ENCODE measurements at places on chromosomes 6 and 20. TPM values are rescaled to one million over a fixed set of nuclear protein-coding genes. Genes with fewer than 3 reads are reported as not detected.

- no peak for DNase-seq
Observed at GRCh38 chr20:48839154-48839917, 11.5 kb upstream of the PREX1 start.

DNA sequence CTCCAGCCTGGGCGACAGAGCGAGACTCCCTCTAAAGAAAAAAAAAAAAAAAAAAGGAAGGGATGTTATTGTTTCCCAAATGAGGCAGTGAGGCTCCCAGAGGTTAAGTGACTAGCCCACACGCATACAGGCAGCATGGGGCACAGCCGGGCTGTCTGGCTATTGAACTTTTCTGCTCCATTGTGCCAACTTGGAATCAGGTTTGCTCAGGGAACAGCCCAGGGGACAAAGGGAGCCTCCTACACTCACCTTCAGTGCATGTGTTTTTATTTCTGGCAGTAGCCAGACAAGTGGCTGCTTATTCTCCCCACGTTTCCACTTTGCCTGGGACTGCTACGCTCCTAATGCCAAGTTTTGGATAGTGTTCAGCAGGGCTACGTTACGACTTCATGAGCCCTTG lies 10.7 kb downstream of the ETV7 start:
- no peak for DNase-seq

DNA sequence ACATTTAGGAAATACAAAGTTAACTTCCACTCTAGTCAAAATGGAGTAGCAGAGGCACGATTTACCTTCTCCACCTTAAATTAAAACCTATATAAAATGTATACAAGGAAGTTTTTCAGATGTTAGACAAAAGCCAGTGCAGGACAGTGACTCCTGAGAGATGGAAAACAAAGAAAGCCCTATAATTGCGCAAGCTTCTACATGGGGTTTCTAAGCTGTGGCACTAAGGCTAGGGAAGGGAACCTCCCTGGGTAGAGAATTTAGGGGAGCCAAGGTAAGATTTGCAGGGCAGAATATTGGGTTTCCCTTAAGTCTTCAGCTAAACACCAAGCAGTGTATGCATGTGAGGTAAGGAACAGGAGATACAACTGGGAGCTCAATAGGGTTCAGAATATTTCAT lies 18.5 kb upstream of the ZC3H12D start:
- no peak for DNase-seq

DNA sequence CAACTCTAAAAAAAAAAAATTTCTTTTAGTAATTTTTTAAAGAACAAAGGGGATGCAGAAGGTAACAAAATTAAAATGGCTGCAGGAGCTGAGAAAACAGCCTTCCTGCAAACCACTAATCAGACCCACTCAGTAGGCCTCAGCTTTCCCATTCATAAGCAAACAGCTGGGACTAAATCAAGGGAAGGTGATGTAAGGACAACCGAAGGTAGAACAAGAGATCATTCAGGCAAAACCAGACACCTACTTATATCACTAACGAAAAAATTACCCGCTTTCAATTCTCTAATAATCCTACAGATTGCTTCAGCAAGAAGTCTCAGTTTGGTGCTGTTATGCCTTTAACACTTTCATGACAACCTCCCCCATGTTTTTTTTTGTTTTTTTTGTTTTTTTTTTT lies 124.0 kb downstream of the ZMYND8 start:
- DNase-seq = no peak

GRCh38 chr6:147468634-147469033 lies 39.9 kb upstream of the SAMD5 start:
- no peak for DNase-seq

DNA sequence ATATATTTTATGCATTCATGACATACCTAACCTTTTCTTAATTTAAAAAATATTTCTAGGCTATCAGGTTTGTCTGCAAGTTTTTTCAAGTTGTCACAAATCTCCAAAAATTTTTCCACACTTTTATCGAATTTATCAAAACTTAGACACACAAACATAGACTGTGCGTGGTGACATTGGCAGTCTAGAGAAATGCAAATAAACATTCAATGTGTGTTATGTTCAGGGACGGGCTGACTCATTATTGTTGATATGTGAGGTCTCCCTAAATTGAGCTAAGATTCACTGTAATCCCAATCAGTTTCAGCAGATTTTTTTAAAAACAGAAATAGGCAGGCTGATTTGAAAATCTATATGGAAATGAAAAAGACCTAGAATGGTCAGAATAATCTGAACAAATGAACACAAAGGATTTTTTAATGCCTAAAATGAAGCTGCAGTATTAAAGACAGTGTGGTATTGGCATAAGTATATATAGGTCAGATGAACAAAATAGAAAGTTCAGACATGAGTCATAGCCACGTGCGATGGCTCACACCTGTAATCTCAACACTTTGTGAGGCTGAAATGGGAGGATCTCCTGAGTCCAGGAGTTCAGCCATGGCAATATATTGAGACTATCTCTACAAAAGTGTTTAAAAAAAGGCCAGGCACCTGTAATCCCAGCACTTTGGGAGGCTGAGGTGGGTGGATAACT lies 19.2 kb downstream of the BLTP3A start:
- no peak for DNase-seq

DNA sequence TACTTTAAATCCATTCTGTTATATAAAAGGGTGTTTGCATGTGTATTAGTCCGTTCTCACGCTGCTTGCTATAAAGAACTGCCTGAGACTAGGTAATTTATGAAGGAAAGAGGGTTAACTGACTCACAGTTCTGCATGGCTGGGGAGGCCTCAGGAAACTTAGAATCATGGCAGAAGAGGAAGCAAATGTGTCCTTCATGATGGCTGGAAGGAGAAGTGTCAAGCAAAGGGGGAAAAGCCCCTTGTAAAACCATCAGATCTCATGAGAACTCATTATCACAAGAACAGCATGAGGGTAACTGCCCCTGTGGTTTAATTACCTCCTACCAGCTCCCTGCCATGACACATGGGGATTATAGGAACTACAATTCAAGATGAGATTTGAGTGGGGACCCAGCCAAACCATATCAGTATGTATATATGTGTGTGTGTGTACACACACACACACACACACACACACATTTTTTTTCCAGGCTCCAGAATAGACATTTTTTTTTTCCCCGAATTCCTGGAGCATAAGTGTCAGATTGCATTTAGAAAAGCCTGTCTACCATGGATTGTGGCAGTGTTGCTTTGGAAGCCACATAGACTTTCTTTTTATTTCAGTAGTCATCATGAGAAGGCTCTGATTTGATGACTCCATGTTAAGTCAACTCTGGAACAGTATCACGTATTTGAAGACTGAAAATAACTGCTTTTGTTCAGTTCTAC lies 31.5 kb downstream of the KDM1B start:
- DNase-seq = no peak

KIAA1755 gene
- 0.30 TPM for polyA plus RNA-seq

DNA sequence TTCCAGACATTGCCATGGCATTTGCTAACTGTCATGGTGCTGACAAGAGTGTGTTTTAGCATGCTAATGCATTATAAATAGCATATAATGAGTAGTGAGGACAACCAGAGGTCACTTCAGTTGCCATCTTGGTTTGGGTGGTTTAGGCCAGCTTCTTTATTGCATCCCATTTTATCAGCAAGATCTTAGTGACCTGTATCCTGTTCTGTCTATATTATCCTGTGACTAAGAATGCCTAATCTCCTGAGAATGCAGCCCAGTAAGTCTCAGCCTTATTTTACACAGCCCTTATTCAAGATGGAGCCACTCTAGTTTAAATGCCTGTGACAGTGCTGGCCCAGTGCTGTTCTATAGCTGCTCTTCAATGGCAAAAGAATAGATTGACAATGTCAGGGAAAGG lies 781.0 kb upstream of the ADGRB3 start:
- no peak for DNase-seq

SRSF12 gene
- 0.13 TPM for polyA plus RNA-seq

- no peak for DNase-seq
Observed at GRCh38 chr20:52190437-52191131, 995 bp downstream of the ZFP64 start.

EFCAB8 gene
- not detected for polyA plus RNA-seq

C6orf52 gene
- polyA plus RNA-seq = 0.33 TPM

CD164 gene
- polyA plus RNA-seq = 97.8 TPM

GRCh38 chr6:12605888-12606345 lies 110.7 kb upstream of the PHACTR1 start:
- DNase-seq = no peak

KCNK5 gene
- polyA plus RNA-seq = not detected

- no peak for DNase-seq
Observed at GRCh38 chr6:167094820-167095637, 27.9 kb upstream of the CCR6 start.

DNA sequence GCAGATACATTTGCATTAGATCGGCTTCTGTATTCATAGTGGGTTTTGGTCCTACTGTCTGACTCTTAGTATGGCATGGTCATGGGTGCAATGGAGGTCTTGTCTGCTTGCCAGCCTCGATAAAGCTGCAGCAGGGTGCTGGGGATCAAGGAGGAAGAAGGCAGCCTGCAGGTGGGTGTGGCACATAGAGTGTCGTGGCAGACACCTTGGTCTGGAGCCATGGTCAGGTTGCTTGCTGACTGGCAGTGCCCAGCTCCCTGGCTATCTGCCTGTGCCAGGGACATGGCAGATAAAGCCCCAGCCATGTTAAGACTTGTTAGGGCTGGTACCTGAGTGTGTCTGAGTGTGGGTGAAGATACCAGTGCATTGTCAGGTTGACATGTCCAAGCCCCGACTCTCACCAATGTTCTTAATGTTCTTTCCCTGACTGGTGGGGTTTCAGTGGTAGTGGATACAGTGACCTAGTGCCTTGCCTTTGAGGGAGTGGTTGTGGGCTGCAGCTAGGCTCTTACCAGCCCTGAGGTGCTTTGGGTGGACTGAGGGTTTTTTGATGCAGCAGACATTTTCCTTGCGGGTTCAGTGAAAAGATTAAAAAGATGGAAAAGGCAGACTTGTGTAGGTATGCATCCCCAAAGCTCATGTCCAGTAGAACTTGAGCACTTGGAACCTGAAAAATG lies 1.8 kb downstream of the FAM83D start:
- no peak for DNase-seq

GRCh38 chr6:167567142-167568033 lies 242.5 kb downstream of the TTLL2 start:
- DNase-seq = peak; percentile 87

SLC17A3 gene
- polyA plus RNA-seq = not detected

TMEM244 gene
- polyA plus RNA-seq = not detected

- DNase-seq = no peak
Observed at GRCh38 chr20:63606686-63607085, 20.2 kb downstream of the GMEB2 start.

GRCh38 chr20:4569865-4570264 lies 151.8 kb upstream of the PRND start:
- DNase-seq = no peak

- DNase-seq = no peak
Observed at GRCh38 chr20:62489186-62489931, 13.6 kb upstream of the GATA5 start.

SNX9 gene
- polyA plus RNA-seq = 18.9 TPM

DDO gene
- polyA plus RNA-seq = 1.7 TPM

- no peak for DNase-seq
Observed at GRCh38 chr20:63440366-63440955, 32.0 kb downstream of the KCNQ2 start.

OR2J3 gene
- polyA plus RNA-seq = not detected

PPP1R3G gene
- 0.09 TPM for polyA plus RNA-seq

- peak; percentile 83 for DNase-seq
Observed at GRCh38 chr20:63553251-63553932, 567 bp upstream of the FNDC11 start.

- no peak for DNase-seq
Observed at GRCh38 chr6:33828452-33828763, 24.6 kb upstream of the MLN start.

DNA sequence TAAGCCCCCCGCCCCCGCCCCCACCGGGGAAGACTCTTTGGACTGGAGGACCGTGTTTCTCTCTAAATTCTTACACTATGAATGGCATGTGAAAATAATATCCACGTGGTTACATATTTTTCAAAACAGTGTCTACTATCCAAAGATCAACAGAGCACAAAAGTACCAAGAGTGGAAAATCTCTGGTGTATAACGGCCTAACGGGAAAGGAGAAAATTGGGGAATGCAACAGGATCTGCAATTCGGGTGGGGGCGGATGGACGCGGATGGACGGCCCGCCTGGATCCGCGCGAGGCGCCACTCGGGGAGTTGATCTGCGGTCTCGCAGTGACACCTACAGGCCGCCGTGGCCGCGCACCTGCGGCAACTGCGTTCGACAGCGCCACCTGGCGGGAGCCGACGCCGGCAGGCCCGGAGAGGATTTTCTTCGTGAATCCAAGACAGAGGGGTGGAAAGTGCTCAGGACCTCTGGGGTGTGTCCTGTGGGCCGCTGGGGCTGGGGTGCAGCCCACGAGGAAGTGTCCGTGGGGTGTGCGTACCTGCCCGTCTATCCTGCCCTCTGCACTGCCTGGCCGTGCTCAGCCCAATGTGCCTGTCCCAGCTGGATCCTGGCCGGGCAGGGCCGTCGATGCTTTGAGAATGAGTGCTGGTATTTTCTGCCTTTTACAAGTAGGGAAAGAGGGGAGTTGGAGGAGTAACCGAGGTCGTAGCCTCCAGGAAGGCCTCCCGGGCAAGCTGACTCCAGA lies 18.6 kb downstream of the ANKRD60 start:
- peak; percentile 83 for DNase-seq

DNA sequence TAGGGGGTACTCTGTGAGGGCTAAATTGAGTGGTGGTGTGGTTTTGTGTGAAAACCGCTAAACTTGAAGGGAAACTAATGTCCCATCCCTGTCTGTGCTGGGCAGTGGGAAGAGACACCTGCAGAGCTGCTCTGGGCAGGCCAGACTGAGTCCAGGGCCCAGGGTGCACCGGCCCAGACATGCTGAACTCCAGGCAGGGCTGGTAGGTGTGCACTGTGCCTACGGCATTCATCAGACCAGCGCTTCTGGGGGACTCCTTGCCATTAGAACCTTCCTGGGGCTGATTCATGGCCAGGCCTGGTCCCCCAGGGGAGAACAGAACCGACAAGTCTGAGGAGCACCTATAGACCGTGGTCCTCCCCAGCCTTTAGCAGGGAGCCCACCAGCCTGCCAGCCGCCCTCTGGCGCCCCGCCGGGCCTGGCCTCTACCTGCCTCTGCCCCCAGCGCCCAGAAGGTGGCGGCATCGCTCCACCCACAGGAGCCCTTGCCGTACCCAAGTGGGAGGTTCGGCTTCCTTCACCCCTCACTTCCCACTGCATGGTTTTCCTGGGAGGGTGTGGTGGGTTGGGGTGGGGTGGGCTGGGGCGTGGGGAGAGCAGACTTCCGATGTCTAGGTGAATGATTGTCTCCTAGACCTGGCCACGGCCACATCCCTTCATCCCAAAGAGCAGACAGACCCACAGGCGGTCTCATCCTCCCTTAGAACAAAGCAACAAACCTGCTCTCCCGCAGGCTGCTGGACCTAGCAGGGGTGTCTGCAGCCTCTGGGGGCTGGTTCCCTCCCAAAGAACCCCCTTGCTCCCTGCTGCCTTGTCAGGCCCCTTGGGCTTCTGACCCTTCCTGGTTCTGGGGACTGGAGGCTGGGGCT lies 15.5 kb downstream of the CCDC167 start:
- DNase-seq = peak; percentile 81

Measured in psoas muscle (tissue), 8 donors.